ENCODE measurements at places on chromosomes 5 and 9.

DNA sequence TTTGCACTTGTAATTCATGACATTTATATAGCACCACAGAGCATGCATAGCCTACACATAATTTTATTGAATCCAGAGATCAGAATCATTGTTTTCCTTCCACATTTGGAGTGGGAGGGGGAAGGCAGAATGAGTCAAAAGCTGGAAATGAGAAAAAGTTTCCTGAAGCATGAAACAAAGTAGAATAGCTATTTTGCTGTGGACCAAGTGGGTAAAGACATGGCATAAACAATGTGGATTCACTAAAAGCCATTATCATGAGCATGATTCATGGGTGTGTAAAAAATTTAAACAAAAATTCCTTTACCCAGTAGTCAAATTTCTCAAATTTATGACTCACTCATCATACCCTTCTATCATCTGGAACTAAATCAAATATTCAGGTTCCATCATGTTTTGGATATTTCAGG lies 97.9 kb downstream of the YIPF5 start:
- no peak for DNase-seq

DNA sequence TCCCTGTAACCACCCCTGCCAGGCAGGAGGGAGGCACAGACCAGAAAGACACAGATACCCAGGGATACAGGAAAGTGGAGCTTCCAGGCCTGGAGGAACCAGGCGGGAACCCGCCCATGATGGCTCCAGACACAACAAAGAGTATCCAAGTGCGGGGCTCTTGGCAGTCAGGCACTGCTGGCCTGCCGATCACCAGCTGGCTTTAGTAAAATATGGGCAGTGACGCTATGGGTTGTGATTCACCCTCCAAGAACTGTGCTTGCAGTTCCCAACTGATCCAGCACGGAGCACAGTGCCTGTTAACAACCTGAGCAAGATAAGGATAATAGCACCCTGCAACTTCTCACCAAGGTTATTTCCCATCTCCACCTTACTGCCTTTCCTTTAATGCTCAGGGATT lies 463.3 kb downstream of the IRX1 start:
- DNase-seq = no peak

GRCh38 chr5:125125031-125125823 lies 378.8 kb upstream of the ZNF608 start:
- DNase-seq = no peak

- DNase-seq = no peak
These were observed 77.7 kb upstream of the STXBP1 start for GRCh38 chr9:127534250-127534906.

- DNase-seq = no peak
These were observed 28.5 kb downstream of the NANS start for GRCh38 chr9:98085058-98085457.

DNA sequence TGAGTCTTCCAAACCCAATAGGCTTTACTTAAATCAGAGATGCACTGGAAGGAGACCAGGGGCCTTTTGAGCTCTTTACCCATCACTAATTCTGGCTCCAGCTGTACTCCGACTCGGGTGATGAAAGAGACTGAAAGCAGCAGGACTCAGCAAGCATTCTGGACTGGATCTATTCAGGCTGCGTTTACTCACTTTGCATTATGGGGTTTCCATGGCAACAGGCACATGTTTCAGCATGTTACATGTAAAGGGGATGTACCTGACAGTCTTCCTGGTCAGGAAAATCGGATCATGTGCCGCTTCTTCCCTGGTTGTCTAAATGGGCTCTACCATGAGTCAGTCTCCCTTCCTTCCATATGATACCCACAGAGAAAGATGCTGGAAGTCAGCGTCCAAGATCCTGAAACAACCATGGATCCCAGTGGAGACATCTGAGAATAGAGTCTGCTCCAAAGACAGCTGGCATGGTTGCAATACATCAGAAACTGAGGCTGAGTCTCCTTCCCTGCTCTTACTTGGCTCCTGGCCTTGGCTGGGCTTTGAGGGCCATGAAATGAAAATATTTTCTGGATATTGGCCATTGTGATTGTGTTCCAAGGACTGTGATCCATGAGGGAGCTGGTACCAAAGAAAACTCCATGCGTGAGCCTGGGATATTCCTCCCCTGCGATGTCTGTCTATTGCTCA lies 102.5 kb upstream of the TNC start:
- no peak for DNase-seq

DNA sequence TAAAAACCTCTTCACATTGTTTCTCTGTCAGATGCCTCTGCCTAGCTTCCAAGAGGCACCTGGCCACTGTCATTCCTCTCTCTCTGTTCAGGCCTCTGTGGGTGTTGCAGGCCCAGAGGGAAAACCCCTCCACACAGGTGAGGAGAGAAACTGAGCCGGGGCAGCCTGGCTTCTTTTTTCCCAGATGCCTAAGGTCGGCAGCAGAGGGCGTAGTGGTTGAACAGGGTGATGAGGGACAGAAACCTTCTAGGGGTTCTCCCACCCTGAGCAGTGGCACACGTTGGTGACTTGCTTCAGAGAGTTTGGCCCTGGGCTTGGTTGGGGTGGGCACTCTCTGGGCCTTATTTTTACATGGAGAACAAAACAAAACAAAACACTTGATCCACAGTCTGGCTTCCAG lies 12.2 kb downstream of the IL9 start:
- no peak for DNase-seq

DNA sequence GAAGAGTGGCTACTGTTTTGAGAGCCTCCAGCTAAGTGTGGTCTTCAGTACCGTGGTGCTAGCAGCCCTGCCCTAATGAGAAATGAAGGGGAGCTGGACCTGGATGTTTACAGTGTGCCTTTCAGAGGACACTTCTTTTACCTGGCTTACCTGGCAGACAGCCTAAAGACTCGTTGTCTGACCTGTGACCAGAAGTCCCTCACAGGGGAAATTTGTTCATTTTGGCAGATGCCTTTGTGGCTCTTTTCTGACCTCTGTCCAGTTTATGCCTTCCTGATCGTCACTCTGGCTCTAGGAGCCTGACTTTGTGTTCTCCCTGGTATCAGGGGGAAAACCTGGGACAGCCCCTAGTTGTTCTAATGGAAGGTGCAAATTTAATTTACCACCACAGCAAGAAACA lies 475.1 kb downstream of the DMRTA1 start:
- no peak for DNase-seq

DNA sequence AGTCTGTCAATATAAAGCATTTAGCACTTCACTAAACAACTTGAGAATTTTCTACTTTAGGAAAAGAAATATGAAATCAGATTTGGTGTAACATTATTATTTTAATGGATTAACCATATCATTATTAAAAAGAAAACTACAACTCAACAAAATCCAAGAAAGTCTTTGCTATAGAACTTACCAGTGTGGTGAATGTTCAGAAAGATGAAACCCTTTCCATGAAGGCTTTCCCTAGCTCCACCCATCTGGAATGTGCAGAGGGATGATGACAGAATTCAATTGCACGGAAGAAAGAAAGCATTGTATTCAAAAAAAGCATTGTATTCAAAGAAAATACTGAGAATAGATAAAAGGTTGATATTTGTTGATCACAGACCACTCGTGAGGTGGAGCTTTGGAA lies 328.6 kb upstream of the NUDT12 start:
- DNase-seq = no peak

DNA sequence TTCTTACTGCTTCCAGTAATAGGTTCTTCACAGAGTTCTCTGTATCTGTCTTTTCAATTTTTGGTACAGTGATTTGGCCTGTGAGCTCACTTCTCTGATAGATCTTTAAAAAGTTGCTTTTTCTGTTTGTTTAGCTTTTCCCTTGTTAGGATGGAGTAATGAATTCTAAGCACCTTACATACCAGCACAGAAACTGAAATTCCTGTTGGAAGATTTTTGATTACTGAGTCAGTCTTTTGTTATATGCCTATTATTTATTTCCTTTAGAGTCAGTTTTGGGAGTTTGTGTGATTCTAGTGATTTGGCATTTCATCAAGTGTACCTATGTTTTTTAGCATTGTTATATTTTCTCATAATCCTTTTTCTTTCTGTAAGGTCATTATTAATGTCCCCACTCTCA lies 37.6 kb upstream of the IPPK start:
- DNase-seq = no peak

DNA sequence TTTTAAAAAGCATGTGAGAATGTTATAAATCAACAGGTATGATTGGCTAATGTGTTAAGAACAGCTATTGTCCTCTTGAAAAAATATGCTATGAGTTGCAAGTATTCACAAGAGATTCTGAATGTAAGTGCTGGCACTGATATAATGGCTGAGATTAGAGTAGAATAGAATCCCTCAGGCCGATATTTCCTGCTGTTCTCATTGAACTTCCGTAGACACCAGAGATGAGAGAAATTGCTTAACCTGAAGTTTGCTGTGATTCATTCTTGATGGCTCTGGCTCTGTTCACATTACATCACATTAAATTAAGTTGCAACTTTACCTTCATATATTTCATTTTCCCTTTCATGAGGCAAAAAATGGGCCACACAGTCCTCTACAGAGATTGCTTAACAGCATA lies 114.5 kb downstream of the BAAT start:
- no peak for DNase-seq

DNA sequence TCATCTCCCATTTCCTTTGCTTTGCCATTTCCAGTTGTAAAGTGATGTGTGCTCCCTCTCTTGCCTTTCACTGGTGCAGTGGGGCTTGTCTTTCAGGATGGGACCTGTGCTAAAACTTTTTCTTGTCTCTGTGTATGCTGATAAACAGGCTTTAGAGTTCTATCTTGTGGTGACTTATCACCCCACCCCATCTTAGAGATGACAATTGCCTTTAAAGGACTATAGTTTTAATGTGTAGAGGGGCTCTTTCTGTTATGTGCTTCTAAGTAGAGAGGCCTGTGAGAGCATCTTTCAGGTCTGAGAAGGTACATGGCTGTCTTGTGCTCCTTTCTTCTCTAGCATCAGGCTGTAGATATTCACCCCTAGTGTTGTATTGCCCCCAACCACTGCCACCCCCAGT lies 21.9 kb downstream of the MAN2A1 start:
- DNase-seq = no peak

DNA sequence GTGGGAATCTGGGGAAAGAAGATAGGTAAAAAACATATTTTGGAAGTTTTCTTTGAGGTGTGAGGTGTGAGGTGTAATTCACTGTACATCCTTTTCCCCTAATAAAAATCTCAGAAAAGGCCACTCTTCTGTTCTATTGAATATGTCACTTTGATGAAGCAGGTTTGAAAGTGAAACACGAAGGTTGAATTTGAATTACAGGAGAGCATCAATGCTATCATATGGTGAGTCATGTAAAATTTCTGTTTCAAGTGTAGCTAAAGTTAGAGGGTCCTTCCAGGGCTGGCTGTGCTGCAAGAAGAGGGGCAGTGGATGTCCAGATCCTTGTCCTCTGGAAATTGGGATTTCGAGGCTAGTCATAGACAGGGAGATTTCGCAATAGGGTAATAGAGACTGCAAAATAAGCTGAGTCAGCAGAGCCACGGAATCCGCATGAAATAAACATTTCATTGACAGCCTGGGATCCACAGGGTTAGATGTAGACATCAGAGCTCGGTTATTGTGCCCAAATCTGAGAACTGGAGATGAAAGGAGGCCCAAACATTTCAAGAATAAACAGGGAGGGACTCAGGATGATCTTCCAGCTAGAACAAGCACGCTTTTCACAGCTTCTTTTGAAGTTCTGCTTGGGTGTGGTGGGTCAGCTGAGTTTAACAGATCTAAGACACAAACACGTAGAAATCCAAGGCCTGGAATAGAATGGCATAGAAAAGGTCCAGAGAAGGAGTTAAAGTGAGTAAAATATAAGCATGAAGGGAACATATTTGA lies 194.4 kb upstream of the CDKN2B start:
- no peak for DNase-seq

DNA sequence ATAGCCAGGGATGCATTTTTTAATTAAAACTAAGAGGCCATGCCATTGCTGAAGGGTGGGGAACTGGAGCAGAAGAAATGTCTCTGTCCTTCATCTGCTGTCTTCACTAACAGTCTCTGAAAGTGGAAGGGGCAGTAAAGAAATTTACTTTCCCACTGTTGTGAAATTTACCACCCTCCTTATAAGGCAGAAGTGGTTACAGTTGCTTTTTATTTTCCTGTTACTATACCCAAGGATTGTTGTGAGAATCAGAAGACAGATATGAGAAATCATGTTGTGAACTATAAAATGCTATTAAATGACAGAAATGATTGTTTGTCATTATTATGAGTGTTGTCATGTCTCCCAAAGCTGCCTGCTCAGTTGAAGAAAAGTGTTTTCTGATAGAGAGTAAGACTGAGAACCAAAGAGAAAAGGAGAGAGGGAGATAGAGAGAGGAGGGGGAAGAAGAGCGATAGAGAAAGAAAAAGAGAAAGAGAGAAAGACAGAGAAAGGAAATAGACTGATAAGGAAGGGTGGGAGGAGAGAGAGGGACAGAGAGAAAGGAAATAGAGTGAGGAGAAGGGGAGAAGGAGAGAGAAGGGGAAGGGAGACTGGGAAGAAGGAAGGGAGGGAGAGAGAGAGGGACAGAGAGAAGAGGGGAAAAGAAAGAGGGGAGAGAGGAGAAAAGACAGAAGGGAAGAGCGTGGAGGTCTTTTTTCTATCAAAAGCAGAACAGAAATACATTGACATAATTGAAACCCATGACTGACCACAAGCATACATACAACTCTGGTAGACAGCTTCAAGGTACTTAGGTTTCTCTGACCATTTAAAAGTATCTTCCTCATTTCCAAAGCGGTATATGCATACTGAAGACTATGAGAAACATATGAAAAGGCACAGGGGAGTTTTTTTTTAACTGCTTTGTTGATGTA lies 22.5 kb downstream of the SEC61B start:
- no peak for DNase-seq

DNA sequence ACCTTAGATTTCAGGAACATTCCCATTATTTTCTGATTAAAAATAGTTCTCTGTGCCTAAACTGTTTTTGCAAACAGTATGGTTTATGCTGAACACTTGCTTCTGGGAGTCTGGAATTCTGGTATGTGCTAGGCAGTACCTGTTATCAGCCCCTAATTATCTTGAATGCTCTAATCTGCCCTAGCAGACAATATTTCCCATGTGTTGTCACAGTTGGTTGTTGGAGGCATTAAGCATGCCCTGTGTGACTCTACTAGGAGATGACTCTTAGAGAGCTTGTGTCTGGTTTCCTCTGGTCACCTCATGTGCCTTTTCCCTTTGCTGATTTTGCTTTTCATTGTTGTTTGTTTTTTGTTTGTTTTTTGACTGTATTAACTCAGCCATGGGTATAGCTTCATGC lies 36.6 kb downstream of the UHRF2 start:
- DNase-seq = no peak

- no peak for DNase-seq
These were observed 297.5 kb upstream of the GRIN3A start for GRCh38 chr9:102035929-102036328.

DNA sequence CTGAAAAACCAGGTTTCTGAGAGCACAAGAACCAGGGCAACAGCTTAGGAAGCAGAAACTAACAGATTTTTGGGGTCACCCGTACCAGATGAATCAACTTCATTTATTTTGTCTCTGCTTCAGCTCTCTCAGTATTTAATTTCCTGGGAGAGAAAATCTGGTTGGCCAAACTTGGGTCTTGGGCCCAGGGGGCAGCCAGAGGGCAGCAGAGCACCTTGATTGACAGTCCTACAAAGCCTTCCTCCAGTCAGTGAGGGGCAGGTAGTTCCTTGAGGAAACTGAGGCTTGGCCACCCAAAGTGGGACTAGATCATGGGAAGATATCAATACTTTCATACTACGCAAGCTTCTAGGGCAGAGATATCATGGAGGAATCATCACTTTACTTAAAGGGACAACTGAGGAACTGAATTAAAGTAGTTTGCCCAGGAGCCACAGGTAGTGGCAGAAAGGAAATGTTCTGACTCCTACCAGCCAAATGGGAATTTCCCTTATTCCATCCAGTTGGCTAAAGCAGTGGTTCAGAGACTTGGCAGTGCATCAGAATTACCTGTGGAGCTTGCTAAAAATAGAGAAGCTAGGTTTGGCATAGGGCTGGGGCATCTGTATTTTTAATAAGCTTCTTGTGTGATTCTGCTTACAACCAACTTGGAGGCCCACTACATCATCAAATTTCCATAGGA lies 21.5 kb upstream of the ARHGAP26 start:
- DNase-seq = no peak

All from dorsolateral prefrontal cortex (tissue), 122 donors.